ENCODE measurements at places on chromosomes 11 and 22.

DNA sequence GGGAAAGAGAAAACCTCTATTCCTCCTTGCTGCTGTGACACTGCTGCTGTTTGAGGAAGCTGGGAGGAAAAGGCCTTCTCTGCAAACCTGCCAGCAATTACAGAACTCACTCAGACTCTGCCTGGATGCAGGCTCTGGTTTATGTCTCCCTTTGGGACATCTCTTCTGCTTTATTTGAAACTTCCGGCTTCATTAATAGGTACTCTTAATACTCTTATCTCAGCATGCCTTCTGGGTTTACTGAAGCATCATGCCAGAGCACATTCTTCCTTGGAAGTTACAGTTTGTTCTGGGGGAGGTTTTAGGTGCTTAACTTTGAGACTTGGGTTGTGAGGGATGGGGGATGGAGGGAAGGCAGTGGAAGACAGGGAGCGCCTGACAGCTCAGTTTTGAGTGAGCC, 79.9 kb downstream of the NAV2 start:
- no peak for DNase-seq

- no peak for DNase-seq
Measured at GRCh38 chr11:42595876-42596275, 715.9 kb upstream of the API5 start.

GRCh38 chr11:65454311-65454695, 31.7 kb downstream of the NEAT1 start:
- no peak for DNase-seq

DNA sequence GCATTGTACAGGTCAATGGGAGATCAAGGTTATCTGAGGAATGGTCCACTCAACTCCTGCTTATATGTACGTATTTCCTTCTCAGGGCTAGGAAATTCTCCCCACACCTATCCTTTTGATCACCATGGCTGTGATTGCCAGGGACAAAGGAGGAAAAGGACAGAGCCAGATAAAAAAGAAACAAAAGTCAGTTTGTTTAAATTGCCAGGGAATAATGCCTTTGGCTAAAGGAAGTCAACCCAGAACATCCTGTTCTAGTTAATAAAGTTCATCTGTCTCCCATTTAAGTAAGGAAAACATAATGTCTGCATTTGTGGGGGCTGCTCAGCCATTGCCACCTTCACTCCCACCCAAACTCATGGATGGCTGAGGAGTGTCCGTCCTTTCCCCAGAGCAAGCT, 124.7 kb downstream of the ME3 start:
- DNase-seq: no peak

- no peak for DNase-seq
Measured at GRCh38 chr11:40338739-40339138, 1120.7 kb downstream of the LRRC4C start.

DNA sequence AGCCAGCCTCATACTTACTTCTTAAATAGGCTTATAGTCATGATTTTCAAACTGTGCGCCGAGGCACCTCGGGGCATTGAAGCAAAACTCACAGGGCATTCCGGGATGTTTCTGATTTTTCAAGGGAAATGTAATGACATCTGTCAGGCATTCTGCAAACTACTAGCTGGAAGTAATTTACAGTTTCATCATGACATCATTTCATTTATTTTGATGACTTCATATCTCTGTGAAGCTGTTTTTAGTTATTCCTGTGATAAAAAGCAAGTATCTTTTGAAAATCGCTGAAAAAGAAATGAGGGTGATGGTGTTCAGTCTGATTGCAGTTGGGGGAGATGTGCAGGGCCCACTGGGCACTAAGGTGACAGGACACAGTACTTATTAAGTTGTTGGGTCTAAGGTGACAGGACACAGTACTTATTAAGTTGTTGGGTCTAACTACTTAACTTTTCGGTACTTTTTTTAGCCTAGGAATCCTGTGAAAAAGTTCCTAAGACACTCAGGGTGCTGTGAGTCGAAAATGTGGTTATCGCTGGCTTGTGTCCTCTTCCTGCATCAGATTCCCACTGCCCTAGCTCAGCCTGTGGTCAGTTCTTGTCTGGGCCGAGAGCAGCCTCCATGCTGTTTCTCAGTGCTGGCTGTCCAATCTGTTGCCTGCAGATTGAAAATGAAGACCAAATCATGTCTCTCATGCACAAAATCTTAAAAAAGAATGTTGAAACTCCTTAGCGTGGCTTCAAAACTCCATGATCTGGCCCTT, 42.6 kb downstream of the APLP2 start:
- DNase-seq: no peak

DNA sequence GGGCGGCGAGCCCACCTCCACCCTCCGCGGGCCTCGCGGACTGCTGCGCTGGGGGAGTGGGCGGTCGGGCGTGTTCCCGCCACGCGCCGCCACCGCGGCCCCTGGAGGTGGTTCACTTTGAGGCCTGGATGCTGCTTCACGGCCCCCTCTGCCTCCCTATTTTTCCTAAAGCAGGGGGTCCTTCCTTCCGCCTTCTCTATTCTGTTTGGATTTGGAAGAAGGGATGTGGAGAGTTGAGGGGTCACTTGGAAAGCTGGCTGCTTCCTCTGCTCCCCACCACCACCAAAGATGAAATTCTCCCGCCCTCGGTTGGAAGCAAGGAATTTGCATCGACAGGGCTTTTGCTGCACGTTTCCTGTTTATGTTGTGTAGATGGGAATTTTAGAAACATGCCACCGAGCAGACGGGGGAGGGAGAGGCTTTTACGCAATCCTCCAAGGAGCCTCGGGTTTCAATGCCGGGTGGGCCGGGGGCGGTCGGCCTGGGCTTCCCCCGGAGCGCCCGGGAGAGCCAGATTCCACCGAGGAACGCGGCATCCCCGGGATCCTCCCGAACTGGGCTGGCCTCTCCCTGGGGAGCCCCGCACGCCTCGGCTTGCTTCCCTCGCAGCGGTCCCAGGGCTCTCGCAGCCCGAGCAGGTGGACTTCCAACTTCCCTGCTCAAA, 403 bp upstream of the SBF2 start:
- no peak for DNase-seq

- no peak for DNase-seq
Measured at GRCh38 chr11:65492637-65493366, 6.0 kb upstream of the MALAT1 start.

DNA sequence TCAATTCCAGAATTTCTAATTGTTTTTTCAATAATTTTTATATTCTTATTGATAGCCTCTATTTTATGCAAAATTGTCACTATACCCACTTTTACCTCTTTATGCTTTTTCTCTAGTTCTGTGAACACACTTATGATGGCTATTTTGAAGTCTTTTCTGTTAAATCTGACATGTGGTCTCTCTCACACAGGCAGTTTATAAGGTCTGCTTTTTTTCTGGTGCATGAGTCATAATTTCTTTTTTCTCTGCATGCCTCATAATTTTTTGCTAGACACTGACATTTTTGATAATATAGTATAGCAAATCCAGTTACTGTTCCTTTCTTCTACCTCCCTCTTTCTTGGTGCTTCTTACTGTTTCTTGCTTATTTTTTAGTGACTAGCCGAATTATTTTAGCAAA, 36.0 kb downstream of the ZBTB44 start:
- DNase-seq: no peak

DNA sequence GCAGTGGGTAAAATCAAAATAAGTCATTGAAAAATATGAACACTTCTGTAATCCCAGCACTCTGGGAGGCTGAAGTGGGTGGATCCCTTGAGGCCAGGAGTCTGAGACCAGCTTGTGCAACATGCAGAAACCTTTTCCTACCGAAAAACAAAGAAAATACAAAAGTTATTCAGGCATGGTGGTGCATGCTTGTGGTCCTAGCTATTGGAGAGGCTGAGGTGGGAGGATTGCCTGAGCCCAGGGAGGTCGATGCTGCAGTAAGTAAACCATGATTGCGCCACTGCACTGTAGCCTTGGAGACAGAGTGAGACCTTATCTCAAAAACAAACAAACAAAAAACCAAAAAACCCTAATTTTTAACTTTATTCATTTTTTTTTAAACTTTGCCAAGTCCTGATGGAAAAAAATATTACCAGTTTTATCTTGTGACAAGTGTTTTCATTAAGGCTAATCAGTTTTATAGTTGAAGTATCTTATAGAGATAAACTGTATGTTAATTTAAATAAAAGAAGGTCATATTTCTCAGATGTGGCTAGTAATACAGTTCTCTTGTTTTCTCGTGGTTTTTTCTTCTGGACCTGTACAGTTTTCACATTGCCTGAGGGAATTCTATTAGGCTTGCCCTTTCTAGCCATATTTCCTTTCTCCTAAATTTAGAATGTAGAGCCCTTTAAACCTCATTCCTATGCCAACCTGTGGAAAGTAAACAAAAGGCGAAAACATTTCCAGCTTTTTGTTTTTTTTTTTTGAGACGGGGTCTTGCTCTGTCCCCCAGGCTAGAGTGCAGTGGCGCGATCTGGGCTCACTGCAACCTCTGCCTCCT, 9.4 kb downstream of the HIPK3 start:
- no peak for DNase-seq

- no peak for DNase-seq
Measured at GRCh38 chr11:77449060-77449521, 24.8 kb downstream of the PAK1 start.

- no peak for DNase-seq
Measured at GRCh38 chr11:74280494-74280893, 30.9 kb downstream of the P4HA3 start.

Measured in CD4-positive, alpha-beta T cell treated with Interleukin-10 for 1 hour (primary cell).